Right cardiac atrium (tissue), 5 donors: ENCODE measurements at places on chromosomes 2 and 18. TPM values are rescaled to one million over a fixed set of nuclear protein-coding genes. Genes with fewer than 3 reads are reported as not detected.

Gene FOXD4L1
- 0.11 TPM for total RNA-seq

Gene RAPGEF4
- total RNA-seq, result 11.3 TPM

Gene CCDC141
- 88.7 TPM for total RNA-seq

Gene ALPG
- total RNA-seq, result not detected

Gene KCNJ13
- not detected for total RNA-seq

Gene FAM124B
- total RNA-seq, result 1.1 TPM

Gene CXCR4
- total RNA-seq, result 2.2 TPM

Gene PTPN18
- total RNA-seq, result 24.4 TPM

Gene SLC16A14
- 3.4 TPM for total RNA-seq

Gene CCDC74B
- 0.86 TPM for total RNA-seq

Gene DYNAP
- not detected for total RNA-seq

Gene PPP1CB
- total RNA-seq, result 417 TPM

Gene ANXA4
- total RNA-seq, result 27.3 TPM

Gene SERPINB5
- total RNA-seq, result not detected

Gene REG1B
- total RNA-seq, result not detected

Gene TNFAIP6
- 1.1 TPM for total RNA-seq

Gene HOXD13
- not detected for total RNA-seq

Gene LYPD1
- total RNA-seq, result not detected

Gene ANKRD30B
- total RNA-seq, result not detected

Gene OSBPL1A
- 86.3 TPM for total RNA-seq

Gene MAP2
- 4.9 TPM for total RNA-seq

Gene FSIP2
- total RNA-seq, result 0.33 TPM

Gene ALK
- total RNA-seq, result 0.06 TPM

Gene CLK1
- total RNA-seq, result 66.2 TPM

Gene DSG4
- total RNA-seq, result not detected

Gene POTEI
- 3.0 TPM for total RNA-seq

Gene MLPH
- 57.8 TPM for total RNA-seq

Gene PROM2
- 1.1 TPM for total RNA-seq

Gene ZNF804A
- total RNA-seq, result not detected
